ENCODE measurements at places on chromosomes 2 and 18.

GRCh38 chr2:220478305-220479058, 851.1 kb downstream of the SLC4A3 start:
- DNase-seq = no peak

DNA sequence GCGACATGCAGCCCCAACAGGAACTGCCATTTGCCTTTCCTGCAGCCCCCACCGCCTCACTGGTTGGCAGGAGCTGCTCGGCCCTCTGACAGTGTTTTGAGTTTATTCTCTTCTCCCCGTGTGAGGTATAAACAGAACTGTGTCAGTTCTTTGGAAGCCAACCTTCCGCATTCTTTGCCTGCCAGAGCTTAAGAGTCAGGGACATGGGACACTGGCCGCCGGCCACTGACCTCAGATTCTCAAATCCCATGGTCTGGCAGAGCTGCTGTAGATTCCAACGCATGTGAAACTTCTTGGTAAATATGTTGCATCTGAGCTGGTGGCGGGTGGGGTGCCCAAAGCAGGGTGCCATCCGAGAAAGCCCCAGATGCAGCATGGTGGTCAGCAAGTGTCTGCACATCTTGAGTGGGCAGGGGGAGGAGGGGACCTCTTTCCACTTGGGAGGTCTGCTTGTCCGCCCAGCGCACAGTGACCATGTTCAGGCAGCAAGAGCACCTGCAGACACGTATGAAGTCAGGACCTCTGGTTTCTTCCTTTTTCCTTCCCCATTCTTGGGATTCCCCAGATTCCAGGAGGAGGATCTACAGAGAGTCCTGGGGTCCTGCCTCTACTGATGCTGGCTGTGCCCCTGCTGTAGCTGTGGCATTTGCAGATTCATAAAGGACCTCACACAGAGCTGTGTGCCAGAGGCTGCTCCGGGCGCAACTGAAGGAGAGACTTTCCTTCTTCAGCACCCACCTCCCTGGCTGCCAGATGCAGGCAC, 23.8 kb downstream of the ASB18 start:
- DNase-seq = peak; percentile 89

DNA sequence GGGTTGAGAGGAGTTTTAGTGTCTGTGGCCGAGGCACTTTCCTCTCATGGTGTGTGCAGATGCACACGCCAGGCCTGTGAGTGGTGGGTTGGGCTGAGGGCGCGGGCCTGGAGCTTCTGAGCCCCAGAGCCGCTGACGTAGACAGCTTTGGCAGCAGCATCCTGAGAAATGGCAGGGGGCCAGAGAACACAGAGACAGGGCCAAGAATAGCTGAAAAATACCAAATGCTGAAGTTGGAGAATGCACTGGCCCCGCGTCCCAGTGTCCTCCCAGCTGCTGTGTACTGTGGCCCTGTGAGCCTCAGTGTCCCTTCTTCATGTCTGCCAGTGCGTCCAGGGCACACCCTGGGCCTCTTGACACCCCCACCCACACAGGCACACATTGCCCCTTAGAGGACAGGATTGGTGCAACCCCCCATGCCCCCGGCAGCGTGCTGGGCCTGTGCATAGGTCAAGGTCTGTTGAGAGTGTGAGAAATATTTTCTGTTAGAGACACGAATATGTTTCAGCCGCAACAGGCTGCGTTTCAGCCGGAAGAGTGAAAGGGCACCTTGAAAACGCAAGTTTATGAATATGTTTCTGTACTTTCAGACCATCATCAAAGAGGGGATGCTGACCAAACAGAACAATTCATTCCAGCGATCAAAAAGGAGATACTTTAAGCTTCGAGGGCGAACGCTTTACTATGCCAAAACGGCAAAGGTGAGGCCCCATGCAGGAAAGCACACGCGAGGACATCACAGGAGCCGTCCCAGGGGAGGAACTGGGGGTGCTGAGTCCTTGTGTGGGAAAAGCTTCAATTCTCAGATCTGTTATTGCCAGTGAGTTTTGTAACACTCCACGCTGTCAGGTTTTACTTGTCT, 33.6 kb downstream of the DGKD start:
- DNase-seq = peak; percentile 88

DNA sequence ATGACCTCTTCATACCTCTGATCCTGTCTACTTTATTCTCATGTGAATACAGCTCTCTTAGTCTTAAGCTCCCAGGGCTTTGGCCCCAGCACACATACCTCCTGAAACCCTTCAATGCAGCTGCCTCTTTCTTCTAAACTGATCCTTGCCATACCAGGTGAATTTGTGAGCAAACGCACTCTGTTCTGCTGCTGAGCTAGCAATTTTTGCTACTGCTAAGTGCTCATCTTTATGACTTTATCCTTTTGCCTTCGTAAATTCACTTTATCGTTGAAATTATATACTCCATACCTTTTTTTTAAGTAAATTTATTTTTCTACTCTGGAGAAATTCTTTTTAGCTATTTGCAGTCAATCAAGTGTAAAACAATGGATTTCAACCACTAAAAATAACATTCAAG, 287.7 kb downstream of the CMPK2 start:
- DNase-seq = no peak

DNA sequence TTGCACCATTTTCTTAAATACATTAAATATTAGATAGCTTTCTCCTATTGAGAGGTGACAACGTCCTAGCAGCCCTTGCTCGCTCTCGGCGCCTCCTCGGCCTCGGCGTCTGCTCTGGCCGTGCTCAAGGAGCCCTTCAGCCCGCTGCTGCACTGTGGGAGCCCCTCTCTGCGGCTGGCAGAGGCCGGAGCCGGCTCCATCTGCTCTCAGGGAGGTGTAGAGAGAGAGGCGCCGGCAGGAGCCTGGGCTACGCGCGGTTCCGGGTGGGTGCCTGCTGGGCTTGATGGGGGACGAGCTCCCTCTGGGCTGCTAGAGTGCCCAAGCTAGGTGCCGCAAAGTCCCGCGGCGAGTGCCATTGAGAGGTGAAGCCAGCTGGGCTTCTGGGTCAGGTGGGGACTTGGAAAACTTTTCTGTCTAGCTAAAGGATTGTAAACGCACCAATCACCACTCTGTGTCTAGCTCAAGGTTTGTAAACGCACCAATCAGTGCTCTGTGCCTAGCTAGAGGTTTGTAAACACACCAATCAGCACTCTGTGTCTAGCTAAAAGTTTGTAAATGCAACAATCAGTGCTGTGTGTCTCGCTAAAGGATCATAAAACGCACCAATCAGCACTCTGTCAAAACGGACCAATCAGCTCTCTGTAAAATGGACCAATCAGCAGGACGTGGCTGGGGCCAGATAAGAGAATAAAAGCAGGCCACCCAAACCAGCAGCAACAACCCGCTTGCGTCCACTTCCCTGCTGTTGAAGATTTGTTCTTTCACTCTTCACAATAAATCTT, 3.1 kb downstream of the RPRD1A start:
- no peak for DNase-seq

GRCh38 chr2:9693196-9693491, 62.3 kb upstream of the YWHAQ start:
- DNase-seq = peak; percentile 81

GRCh38 chr2:202426751-202427150, 50.6 kb downstream of the BMPR2 start:
- DNase-seq = no peak

GRCh38 chr18:22503803-22504202, 86.1 kb upstream of the CTAGE1 start:
- peak; percentile 75 for DNase-seq

GRCh38 chr2:188813857-188814256, 160.3 kb upstream of the COL3A1 start:
- DNase-seq = no peak

GRCh38 chr2:219497495-219498279, 1.0 kb upstream of the GMPPA start:
- DNase-seq = peak; percentile 95

- DNase-seq = no peak
Observed at GRCh38 chr2:52936029-52936428, 831.6 kb upstream of the CHAC2 start.

DNA sequence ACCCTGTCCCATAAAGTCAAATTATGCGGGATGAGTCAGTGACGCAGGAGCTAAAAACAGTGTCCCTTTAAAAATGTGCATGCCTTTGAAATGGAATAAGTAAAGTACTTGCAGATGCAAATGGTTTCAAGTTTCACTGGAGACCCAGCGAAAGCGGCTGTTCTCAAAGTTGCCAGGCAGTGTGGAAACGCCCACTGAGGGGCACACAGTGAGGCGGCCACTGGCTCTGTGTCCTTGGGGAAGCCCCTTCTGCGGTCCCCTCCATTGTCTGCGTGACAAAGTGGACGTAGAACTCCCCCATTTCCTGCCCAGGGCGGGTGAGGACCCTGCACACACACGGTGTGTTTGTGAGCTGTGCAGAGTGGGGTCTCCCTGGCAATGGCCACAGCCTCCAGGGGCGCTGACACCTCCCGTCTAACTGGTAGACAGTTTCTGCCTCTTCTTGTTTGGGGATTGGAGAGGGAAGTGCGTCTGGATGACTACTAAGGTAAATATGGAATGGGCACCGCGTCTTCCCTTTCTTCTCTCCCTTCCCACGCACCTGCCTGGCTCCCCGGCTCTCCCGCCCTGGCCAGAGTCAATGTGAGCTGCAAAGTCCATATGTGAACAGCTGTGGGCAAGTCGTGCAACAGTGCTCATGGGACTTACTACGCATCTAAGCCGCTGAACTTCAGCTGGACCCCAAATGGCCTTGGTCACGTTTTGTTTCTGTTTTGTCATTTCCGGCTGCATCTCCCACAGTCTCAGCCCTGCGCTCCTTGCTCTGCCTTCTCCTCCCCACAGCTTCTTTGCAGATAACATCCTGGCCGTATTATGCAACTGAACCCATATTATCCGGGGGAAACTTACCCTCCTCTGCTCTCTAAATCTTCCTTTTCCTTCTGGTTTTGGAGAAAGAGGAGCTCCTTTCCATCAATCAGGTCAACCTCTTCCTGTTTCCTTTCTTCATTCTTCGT, 33.7 kb upstream of the ZNF516 start:
- DNase-seq = peak; percentile 33

- no peak for DNase-seq
Observed at GRCh38 chr18:2146092-2146491, 425.2 kb downstream of the METTL4 start.

- DNase-seq = no peak
Observed at GRCh38 chr2:132621131-132621875, 48.7 kb downstream of the LYPD1 start.

GRCh38 chr2:78061732-78062131, 539.6 kb upstream of the LRRTM4 start:
- no peak for DNase-seq

DNA sequence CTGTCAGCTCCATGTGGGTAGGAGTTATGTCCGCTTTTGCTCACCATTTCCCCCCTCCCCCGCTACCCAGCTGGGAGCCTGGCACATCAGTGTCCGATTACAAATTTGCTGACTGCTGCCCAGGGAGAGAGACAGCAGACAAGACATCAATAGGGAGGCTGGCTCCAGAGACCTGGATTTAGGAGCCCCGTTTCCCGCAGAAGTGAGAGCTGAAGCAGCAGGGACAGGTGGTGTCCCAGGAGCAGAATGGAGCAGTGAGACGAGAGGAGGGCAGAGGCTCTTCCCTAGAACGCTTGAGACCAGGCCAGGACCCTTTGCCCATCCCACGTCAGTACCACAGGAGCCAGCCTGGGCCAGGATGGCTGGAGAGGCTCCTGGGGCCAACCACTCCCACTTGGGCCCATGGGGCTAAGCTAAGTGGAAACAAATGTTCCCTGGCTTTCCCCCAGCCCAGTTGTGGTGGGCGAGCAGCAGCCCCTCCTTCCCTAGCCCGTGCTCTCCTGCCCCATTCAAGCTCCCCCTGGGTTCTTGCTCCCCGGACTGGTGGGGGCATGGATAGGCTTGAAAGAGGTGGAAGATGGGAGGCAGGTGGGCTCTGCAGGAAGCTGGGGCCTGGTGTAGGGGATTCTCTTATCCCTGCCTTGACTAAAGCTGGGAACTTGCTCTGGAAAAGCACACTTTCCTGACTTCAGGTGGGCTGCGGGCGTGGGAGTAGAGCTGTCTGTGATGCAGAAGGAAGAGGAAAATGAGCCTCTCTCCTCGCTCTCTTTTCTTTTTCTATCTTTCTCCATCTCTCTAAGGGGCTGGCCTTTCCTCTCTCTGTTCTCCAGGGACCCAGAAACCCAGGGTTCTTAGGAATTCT, 4.1 kb upstream of the WNT6 start:
- DNase-seq = no peak

GRCh38 chr2:100320547-100321178, 1.6 kb downstream of the LONRF2 start:
- no peak for DNase-seq

DNA sequence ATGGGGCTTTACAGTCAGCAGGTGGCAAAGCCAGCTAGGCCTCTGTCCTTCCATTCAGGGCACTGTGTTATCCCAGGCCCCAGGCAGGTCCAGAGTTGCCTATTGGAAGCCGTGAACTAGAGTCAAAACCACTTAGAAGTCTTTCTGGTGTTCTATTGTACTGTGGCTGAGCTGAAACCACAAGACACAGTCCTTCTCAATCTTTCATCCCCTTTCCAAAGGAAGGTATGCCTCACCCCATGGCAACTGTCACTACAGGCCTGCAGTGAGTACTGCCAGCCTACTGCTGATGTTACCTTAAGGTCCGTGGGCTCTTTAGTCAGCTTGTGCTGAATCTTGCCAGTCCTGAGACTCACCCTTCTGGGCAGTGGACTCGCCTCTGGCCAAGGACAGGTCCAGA, 181.6 kb downstream of the GULP1 start:
- no peak for DNase-seq

- DNase-seq = no peak
Observed at GRCh38 chr2:206361407-206362045, 81.8 kb upstream of the ADAM23 start.

- DNase-seq = no peak
Observed at GRCh38 chr2:60796573-60797509, 40.8 kb downstream of the PAPOLG start.

DNA sequence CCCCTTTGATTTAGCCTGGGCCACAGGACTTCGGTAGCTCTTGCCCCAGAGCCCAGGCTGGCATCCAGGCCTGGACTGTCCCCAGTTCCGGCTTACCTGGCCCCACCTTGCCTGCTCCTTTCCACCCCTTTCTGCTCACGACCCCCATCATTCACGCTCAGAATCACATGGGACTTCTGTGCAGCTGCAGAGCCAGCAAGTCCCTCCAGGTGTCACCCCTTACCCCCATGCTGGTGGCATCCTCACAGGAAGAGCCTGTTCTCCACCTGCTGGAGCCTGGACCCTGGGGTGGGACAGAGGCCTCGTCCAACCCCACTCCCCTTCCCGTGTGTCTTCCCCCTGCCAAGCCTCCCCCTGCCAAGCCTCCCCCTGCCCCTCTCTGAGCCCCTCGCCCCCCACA, 7.9 kb upstream of the KCNIP3 start:
- DNase-seq = no peak

DNA sequence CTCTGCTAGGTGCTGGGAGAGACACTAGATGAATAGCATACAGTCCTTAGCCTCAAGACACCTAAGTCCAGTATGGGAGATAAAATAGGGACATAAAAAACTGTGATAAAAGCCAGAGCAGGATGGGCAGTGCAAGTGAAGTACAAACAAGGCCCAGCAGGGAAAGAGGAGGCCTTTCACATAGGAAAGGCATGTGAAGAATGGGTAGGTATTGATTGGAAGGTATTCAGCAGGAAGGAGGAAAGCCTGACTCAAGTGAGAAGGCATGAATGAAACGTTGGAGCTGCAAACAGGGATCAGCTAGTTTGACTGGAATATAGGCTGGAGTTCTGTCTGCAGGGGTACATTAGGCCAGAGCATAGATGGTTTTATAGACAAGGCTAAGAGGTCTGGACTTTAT, 11.0 kb upstream of the CXCR4 start:
- no peak for DNase-seq
